ENCODE measurements at places on chromosomes 2 and 18.

DNA sequence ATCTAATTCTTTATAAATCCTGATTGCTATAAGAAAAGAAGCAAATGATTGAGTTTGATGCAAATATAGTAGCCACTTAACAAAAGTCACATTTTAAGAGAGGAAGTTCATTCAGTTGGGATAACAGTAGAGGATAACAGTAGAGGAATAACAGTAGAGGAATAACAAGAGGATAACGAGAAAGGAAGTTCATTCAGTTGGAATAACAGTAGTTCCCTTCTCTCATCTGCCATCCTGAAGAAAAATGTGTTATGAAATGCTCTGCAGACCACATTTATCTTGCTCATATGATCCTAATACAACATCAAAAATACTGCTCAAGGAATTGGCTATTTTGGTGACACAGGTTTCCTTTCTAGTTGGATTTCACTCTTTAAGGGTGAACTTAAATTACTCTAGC, 105.3 kb upstream of the UNC80 start:
- DNase-seq, result no peak

- DNase-seq, result no peak
These were observed 482.2 kb upstream of the CELF4 start for GRCh38 chr18:38047820-38048219.

DNA sequence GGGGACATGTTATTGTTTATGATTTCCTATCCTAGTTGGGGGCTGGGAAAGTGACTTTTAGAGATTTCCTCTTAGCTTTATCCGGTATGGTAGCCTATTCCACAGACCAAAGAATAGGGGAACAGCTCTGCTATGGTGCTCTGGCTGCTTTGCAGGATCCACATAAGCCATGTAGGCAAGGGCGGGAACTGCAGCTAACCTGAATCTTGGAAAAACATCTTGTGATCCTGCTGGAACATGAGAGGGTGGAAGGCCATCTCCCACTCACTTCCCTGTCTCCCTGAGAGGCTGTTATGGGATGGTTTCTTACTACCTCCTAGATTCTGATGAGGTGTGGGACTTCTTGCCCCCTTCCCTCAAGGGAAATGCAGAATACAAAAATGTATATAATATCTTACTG, 2.0 kb upstream of the DARS1 start:
- DNase-seq, result no peak

- no peak for DNase-seq
These were observed 2.8 kb downstream of the PHLPP1 start for GRCh38 chr18:62717925-62718800.

DNA sequence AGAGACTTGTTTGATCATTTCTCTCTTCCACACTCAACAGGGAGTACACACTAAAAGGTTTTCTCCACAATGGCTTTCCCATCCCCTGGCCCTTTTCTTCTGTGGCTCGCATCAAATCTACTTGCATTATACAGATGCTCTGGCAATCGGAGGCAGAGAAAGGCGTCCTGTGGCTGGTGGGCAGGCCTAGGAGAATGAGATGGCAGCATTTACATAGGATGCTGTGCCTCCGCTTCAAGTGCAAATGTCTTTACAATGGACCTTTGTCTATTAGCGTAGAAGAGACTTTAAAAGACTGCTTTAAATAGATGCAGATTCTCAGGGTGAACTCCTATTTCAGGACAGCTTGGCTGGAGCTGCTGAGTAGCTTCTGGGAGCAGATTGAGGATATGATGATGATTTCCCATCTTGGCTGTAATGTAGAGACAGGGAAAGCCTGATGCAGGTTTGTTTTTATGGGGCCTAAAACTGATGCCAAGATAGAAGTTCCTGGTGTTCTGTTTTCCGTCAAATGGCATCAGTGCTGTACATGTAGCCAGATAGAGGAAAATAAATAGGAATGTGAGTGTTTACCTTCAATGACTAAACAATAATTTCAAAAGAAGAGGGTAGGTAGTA, 423.4 kb downstream of the RND3 start:
- DNase-seq, result no peak

- DNase-seq, result no peak
These were observed 101.8 kb downstream of the ASAP2 start for GRCh38 chr2:9308186-9308955.

- DNase-seq, result no peak
These were observed 132.2 kb downstream of the FMNL2 start for GRCh38 chr2:152466980-152467676.
